Upper lobe of left lung (tissue), 6 donors: ENCODE measurements at places on chromosomes 7 and 10. TPM values are rescaled to one million over a fixed set of nuclear protein-coding genes. Genes with fewer than 3 reads are reported as not detected.

DNA sequence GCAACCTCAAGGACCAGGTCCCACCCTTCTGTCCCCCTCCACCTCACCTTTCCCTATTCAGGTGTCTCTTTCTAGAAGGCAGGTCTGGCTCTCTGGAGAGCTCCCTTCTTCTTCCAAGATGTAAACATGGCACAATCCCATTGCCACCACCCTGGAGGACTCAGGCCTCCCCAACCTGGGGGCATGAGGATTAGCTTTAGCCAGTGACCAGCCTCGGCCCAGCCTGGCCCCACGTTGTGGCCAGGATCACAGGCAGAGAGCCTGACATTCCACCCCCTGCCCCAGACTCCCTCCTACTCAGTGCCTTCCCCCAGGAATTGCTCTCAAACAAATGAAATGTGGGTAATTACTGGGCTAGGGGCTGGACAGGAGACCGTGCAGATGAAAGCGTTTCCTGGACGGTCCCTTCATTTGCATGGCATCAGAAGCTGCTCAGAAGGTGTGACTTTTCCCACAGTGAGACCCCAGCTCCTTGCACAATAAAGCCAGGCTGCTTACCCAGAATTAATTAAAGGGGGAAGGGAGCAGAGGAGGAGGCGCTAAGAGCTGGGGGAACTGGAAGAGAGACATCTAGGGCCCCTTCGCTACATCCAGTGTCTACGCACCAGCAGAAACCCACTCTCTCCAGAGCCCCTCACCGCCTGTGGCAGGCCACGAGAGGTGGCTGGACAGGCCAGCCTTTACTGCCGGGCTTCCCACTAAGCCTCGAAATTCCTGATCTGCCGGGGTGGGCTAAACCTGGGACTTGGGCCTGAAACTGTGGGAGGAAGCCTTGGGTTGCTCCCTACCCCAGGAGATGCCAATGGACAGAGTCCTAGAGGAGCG, 7.7 kb downstream of the FGF8 start:
- no peak for DNase-seq

DNA sequence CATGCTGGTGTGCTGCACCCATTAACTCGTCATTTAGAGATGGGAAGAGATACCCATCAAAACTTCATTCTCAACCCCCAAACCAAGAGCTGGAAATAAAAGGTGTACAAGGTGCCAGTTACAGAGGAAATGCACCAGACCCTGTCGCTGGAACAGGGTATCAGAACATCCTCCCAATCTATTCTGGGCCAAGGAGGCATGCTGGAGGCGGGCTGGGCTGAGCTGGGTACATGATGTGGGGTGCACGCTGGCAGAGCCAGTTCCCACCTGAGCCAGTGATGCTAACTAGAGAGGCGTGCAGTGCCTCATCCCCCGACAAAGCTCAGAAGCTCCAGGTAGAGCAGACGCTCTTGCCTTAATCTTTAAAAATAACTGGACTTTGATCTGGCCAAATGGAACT, 70.1 kb downstream of the NPSR1 start:
- no peak for DNase-seq

DNA sequence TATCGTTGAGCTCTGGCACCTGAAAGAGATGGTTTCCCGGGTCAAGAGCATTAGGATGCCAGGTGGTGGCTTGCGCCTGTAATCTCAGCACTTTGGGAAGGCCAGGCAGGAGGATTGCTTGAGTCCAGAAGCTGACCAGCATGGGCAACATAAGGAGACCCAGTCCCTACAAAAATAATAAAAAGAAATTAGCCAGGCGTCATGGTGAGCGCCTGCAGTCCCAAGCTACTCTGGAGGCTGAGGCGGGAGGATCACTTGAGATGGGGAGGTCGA, 6.1 kb upstream of the KCP start:
- DNase-seq, result no peak

TEX47 gene
- not detected for total RNA-seq

KCNH2 gene
- 2.3 TPM for total RNA-seq

TCAF1 gene
- total RNA-seq, result 20.6 TPM

CFAP69 gene
- total RNA-seq, result 7.3 TPM
